ENCODE measurements at places on chromosomes 1 and 21.

DNA sequence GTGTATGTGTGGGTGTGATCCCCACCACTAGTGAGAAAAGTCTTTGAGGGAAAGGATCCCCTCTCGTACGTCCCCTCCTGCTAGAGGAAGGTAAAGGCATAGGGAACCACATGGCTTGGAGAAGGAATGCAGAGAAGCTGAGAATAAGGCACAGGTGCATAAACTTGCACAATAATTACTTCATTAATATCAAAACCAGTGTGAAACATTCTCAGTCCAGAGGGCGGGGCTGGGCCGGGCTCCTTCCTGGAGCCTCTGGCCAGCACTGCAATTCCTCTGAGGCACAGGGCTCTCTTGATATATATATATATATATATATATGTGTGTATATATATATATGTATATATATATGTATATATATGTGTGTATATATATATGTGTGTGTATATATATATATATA lies 162.6 kb downstream of the TSEN15 start:
- no peak for DNase-seq

DNA sequence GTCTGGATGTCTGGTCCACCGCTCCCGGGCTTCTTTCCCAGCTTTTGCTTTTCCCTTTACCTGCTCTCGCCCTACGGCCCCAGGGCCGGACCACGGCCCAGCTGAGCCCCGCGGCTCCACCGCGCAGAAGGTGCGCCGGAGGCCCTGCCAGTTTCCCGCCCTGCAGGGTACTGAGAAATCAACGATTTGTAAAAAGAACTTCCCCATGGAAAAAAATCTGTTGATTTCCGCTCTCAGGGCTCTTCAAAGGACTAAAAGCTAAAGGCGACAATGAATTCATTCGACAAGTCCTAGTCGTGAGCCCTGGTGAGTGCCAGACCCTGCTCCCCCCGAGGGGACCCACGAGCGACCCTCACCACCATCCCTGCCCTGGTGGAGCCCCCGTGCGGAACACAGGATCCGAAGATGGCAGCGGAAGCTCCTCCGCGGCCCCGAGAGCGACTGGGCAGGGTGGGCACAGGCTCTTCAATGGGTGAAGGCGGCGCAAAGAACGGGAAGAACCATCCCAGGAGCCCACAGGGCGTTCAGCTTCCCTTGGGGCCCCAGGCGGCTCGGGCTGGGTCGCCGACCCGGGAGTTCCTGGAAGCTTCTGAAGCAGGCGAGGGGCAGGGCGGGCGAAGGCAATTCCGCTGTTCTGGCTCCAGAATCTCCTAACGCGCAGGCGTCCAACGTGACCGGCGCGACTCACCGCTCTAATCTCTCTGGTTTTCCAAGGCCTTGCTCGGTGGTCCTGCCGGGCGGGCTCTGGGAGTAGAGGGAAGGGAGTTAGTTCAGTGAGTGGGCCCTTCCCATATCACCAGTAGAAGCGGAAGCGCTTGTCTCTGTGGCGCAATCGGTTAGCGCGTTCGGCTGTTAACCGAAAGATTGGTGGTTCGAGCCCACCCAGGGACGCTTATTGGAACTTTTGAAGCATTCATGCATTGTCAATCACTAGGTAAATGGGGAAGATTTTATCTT lies 6.6 kb upstream of the RNU1-2 start:
- peak; percentile 90 for DNase-seq

GRCh38 chr1:65459397-65459768 lies 38.9 kb downstream of the LEPR start:
- no peak for DNase-seq

DNA sequence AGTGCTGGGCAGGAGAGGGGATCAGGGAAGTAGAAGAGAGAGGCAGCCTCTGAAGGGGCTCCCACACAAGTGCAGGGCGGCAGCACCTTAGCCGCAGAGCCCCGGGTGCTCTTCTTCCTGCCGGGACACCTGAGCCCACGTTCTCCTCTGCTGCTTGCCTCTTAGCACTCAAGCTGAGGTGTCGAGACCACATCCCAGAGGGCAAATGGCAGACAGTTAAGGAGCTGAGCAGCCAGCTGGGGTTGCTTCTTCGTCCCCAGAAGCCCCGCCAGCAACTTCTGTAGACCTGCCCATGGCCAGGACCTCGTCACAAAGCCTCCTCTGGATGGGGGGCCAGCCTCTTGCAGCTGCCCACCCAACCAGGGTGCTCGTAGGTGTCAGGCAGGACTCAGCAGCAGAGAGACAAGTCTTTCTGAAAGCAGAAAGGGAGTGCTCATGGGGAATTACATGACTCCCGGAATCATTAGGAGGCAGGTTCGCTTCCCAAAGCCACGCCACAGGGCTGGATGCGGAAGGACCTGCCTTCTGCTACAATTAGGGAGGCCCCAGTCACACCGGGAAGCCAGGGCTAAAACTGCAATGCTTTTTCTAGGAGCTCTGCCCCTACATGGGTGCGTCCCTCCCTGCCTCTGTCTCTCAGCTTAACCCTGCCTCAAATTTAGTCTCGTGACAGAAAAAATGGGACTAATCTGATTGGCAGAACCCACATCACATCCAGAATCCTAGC lies 141.4 kb upstream of the RAB4A start:
- no peak for DNase-seq

GRCh38 chr1:230867101-230867902 lies 1.0 kb downstream of the C1orf198 start:
- no peak for DNase-seq

DNA sequence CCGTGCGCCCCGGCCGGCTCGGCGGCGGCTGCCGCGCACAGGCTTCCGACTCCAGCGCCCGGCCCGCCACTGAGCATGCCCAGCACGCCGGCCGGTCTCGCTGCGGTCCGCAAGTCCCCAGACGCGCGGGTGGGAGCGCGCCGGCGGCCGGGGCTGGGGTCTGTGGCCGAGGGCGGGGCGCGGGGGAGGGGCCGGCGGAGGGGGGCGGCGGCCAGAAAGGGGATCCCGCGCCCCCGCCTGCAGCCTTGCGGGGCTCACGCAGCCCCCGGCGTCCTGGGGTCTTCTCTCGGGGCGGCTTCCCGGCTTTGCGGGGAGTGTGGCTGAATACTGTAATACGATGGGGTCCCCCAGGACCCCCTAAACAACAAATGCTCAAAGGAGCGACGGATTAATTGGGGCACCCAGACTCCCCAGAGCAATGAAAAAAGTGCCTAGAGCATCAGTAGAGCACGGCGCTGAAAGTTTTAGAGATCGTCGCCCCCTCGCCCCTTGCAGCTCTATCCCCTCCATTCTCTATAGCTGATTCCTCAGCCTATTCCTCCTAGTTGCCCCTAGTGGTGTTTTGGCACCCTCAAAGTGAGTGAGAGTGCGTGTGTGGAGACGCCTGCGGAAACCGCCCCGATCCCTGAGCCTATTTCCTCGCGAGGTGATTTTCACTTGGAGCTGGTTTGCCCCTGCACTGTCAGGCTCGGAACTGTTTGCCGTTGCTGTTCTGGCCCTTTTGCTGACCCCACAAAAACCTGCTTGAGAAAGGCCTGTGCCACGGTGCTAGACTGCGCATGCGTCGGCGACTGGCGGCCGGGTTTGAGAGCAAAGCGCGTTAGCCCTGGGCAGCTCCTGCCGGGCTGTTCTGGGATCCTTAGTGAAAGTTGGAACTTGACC lies at the start of gene VAV3:
Gene VAV3, minus strand, starts transcription at position 71 of the 882 bp plus-strand sequence. CDS start 311 bp downstream, outside the sequence.
- DNase-seq, result peak; percentile 88

DNA sequence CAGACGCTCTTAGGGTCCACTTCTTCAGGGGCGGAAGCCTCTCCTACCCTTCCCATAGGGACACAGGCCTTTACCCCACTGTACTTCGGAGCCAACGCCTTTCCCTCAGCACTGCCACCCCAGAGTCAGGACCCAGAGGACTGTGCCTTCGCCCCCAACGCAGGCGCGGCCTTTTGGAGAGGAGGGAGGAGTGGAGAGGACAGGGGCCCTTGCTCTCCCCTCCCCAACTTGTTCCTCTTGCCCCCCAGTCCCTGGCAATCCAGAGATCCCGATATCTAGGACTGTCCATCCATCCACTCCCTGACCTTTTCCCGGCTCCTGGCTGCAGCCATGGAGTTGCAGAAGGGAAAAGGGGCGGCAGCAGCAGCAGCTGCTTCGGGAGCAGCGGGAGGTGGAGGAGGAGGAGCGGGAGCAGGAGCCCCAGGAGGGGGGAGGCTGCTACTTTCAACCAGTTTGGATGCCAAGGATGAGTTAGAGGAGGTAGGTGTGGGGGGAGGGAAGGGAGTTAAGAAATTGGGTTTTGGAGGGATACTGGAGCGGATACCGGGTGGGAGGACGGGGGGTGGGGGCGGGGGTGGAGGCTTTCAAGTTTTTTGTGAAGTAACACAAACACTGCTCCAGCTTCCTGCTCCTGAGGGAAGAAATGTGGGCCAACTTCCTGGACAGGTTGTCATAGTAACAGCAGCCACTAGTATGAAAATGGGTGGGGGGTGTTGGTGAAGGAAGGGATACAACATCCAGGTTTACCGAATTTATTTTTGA lies 636 bp downstream of the INTS3 start:
- DNase-seq, result peak; percentile 62

DNA sequence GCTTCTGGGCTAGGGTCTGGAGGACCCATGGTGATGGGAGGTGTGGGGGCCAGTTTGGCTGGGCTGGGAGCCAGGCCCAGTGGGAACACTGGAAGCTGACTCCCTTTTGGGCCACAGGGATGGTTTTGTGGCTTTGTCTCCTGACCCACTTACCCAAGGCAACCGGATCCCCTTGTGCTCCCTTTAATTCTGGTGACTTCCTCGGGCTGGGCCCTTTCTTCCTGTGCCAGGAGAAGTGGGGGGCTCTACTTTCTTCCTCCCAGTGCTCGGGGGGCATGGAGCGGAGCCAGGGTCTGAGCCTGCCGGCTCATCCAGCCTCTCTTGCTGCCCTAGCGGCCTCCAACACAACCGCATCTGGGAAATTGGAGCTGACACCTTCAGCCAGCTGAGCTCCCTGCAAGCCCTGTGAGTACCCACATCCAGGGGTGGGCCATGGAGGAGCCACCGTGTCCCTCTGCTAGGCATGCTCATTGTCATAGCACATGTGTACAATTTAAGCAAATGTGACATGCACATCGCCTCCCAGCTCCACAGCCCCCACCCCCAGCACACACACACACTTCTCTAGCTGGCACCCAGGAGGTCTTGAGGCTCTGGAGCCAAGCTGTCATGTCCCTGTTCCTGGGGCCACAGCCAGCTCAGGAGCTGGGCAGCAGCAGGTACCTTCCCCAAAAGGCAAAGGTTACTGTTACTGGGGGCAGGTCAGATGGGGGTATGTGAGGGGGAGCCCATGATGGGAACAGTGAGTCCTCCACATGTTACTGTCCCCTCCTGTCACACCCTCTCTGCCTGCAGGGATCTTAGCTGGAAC lies 35.0 kb downstream of the UBE2T start:
- no peak for DNase-seq

DNA sequence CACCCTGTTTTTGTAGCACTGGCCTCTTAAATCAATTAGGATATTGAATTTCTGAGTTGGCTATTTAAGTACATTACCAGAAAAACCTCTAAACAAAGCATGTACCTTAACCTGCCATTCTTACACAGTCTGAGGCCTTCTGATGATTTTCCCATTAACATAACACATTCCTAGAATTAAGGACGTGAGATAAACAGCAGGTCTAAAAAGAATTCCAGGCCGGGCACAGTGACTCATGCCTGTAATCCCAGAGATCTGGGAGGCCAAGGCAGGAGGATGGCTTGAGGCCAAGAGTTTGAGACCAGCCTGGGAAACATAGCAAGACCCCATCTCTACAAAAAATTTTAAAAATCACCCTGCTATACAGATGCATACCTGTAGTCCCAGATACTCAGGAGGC lies 18.0 kb upstream of the LRRC8D start:
- DNase-seq, result no peak

GRCh38 chr1:10306435-10306834 lies 92.4 kb upstream of the PGD start:
- no peak for DNase-seq
